ENCODE measurements at places on chromosomes 5 and 9.

DNA sequence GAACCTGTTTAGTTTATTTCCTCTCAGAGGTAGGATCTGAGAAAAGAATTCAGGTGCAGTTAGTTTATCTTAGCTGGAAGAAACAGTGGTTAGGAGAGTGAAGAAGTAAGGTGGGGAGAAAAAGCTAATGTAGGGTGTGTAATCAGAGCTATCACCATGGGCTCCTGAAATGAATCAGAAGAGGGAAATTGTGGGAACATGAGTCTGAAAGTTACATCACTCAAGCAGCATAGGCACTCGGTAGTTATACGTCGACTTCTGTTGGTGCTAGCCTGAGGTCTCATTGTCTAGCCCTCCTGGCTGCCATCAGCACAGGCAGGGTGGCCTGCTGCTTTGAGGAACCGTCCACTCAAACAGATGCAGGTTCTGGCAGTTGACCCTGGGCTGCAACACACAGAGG, 56.7 kb upstream of the NPR3 start:
- DNase-seq = no peak

- DNase-seq = no peak
These were observed 69.0 kb upstream of the ZSWIM6 start for GRCh38 chr5:61263072-61263471.

- no peak for DNase-seq
These were observed 121.1 kb downstream of the DMXL1 start for GRCh38 chr5:119191944-119192343.

DNA sequence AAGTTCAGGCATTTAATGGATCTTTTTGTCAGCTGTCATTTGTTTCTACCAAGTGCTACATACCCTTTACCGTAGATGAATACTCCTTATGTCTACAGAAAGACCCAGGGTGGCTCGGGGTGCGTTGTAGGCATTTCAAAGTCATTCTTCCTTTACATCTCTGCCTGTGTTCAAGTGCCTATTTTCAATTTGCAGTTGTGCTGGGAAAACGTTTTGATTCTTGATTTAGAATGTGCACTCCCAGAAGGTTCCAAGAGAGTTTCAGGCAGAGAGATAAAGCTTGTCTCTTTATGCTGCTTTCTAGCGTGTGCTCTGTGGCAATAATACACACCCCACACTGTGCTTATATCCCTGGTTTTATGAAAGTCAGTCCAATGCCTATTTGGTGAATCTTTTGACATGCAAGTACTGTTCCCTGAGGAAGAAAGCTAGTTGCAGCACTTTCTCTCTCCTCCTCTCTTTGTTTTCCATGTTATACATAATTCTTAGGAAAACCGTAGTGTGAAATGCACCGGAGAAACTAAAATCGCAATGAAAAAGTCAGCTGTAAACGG, 828.1 kb upstream of the ZNF608 start:
- DNase-seq = no peak

DNA sequence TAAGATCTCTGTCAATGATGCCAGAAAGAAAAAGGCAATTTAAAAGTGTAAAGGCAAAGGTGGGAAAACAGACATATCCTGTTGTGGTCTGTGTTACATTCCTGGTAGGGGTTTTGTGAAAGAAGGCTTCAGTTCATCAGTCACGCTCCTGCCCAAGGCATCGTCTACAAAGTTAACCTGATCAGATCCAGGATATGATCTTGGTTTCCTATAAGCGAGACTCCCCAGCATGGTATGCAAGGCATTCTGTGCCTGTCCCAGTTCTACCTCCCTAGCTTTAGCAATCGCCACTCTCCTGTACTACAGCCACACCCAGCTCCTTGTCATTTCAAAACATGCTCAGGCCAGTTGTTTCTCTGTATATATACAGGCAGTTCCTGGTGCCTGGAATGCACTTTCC, 58.0 kb upstream of the PTPN3 start:
- no peak for DNase-seq

- DNase-seq = no peak
These were observed 36.7 kb downstream of the DMRT1 start for GRCh38 chr9:878239-878638.

- DNase-seq = no peak
These were observed 440.0 kb downstream of the ENC1 start for GRCh38 chr5:74200560-74200959.

DNA sequence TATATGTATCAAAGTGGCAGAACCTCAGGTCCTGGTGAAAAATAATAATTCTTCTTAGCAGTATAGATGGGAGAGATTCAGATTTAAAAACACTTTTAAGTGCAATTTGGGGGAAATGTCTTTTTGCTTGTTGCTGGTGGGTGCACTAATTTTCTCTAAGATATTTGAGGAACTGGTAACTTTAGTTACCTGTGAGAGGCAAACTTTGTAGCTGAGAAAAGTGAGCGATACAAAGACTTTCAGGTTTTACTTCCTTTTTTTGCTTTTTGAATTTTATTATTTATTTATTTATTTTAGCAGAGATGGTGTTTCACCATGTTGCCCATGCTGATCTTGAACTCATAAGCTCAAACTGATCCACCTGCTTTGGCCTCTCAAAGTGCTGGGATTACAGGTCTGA, 303.1 kb upstream of the PTGER4 start:
- no peak for DNase-seq

DNA sequence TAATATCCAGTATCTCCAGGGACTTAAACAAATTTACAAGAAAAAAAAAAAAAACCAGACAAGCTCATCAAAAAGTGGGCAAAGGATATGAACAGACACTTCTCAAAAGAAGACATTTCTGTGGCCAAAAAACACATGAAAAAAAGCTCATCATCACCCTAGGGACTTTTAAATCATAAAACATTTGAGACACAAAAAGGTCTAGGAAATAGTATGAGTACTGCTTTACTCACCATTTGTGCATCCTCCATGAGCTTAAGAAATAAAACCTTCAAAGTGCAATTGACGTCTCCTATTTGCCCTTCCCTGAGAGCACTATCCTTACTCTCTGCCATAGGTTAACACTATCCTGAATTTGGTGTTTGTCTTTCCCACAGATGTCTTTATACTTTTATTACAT, 193.7 kb upstream of the NREP start:
- DNase-seq = no peak

DNA sequence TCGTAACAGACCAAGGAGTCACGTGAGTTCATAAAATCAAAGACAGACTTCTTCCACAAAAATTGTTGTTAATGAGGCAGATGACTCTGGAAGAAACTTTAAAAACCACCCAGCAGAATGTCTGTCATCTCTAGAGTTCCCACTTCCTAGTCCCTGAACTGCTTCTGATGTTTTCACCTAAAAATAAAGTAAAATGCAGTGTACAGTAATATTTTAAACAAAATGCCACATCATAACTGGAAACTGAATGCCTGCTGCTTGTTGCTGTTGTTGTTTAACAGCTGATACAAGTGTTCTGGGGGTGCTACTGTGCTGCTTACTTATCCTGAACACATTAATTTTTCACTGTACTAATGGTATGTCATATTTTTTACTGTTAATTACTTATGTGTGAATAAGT, 577.2 kb downstream of the MTRR start:
- no peak for DNase-seq

GRCh38 chr5:119409235-119409815, 43.0 kb upstream of the HSD17B4 start:
- no peak for DNase-seq

DNA sequence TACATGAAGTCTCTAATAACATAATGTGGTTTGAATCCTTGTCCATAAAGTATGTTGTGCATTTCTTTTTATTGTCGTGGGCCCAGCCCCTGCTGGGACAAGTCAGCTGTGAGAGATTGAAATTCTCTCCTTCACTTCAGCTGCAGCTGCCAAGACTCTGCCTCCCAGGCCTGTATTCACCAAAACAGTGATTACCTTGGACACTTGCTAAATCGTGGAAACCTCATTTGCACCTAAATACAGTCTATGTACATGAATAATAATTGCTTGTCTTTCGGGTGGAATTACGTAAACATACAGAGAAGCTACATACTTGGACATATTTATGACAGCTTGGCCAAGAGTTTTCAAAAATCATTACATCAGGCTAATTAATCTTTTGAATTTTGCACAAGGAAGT, 898.5 kb upstream of the SEMA6A start:
- no peak for DNase-seq

DNA sequence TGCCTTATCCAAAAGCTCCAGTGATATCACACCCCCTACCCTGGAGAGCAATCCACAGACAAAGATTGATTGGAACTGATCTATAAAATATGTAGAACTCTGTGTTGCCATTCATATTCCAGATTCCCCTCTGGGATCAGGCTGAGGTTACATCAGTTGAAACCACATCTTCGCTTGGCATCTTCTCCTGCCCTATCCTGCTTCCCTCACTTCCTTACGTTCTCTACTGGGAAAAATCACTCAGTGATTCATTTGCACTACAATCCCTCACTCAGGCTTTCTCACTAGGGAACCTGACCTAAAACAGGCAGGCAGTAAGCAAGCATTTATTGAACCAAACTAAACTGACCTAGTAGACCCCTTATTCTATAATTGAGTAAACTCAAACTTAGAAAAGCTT, 111.7 kb downstream of the ESM1 start:
- DNase-seq = no peak

- peak; percentile 71 for DNase-seq
These were observed 187.6 kb downstream of the GABBR2 start for GRCh38 chr9:98521141-98521540.

- no peak for DNase-seq
These were observed at the start of gene RANBP3L for GRCh38 chr5:36301858-36302603. TSS of gene RANBP3L (minus strand) at chr5:36301902. CDS start at chr5:36301416, 486 bp downstream.

GRCh38 chr5:156540491-156540890, 213.5 kb downstream of the SGCD start:
- no peak for DNase-seq

DNA sequence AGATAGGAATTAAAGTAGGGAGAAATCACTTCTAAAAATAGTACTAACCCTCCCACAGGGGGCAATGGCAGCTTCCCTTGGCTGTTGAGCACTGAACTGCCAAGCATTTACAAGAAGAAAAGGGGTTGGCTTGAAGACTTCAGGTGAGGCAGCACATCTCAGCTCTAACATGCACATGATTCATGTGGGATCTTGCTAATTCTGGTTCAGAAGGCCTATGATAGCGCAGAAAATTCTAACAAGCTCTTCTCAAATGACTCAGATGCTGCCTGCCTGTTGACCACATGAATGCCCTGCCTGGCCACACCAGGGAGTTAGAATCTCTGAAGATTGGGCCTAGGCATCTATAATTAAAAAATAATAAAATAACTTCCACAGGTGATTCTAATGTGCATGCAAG, 22.6 kb downstream of the CD180 start:
- DNase-seq = no peak

GRCh38 chr5:270340-270739, 1.1 kb upstream of the PDCD6 start:
- no peak for DNase-seq

DNA sequence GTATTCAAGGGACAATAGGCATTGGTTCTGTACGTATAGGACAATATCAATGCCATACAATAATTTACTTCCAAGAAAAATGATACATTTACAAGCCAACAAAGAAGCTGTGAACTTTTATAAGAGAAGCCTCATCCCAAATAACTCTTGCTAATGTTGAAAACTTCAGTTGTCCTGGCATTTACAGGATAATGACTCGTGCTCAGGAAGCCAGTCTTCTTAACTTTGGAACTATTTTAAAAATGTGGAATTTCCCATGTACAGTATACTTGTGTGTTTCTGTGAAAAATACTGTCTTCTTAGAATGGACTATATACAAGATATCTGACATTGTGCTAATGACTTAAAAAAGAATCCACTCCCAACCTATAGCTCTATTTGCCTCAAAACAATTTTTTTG, 1479.3 kb upstream of the CDH9 start:
- no peak for DNase-seq

- no peak for DNase-seq
These were observed 1889.4 kb upstream of the CDH9 start for GRCh38 chr5:28927559-28928326.

GRCh38 chr5:102955488-102955887, 164.4 kb downstream of the GIN1 start:
- DNase-seq = no peak

GRCh38 chr5:120604884-120605283, 140.8 kb downstream of the PRR16 start:
- no peak for DNase-seq

GRCh38 chr9:131319486-131319885, 30.0 kb downstream of the PLPP7 start:
- no peak for DNase-seq

- DNase-seq = peak; percentile 39
These were observed 237.8 kb downstream of the PAPPA start for GRCh38 chr9:116391306-116391900.

DNA sequence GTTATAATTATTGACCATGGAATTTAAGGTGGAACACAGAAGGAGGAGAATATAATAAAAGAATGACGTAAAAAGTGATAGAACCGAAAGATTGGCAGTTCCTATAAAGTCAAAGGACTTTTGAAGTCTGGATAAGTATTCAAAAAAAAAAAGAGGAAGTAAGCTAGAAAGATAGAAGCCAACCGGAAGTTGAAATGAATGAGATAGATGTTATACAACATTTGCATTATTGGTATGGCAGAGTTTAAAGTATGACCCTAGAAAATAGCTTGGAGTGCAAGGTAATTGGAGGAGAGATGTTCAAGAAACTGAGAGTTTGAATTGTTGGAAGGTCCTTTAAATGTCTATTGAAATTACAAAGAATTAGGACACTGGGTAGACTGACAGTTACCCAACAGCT, 293.6 kb downstream of the FER start:
- no peak for DNase-seq

GRCh38 chr9:6802926-6803325, 45.2 kb downstream of the KDM4C start:
- no peak for DNase-seq

DNA sequence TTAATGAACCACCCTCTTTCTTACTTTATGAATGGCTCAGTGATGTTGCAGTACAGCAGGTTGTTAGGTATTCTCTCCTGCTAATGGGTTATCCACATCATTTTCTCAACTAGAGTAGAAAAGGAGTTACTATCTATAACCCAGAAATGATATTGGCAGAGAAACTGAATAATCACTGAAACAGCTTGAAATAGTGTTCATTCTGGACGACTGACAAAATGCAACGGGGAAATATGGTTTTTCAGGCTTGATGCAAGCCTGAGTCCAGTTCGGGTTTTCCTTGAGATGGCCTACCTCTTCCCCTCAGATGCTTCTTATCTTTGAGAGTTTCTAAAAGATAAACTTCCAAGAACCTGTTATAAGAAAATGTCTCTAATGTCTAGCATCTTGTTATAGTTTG, 187.3 kb downstream of the RAB3C start:
- DNase-seq = no peak

- DNase-seq = no peak
These were observed 234.2 kb upstream of the PANK3 start for GRCh38 chr5:168813184-168813968.

GRCh38 chr5:82421119-82421518, 143.0 kb upstream of the RPS23 start:
- DNase-seq = peak; percentile 24

- DNase-seq = no peak
These were observed 393.1 kb downstream of the TMEM232 start for GRCh38 chr5:110333384-110333783.

DNA sequence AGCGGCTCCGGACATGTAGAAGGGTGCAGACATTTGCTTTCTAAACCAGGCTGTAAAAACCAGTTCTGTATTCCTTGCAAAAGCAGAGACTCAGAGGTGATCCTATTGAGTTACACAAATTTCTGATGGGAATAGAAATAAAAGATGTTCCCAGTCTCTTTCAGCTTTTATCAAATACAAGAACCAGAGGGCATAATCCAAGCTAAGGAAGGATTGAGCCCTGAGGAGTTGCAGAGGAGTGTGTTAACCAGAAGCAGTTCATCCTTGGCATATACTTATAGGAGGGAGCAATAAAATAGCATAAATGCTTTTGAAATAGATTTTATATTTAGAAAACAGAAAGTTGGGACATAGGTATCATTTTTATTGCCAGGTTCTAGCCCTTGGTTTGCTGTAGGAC, 75.3 kb downstream of the KIF4B start:
- no peak for DNase-seq

All from H54 (cell line).